ENCODE measurements at places on chromosomes 3 and 15.

DNA sequence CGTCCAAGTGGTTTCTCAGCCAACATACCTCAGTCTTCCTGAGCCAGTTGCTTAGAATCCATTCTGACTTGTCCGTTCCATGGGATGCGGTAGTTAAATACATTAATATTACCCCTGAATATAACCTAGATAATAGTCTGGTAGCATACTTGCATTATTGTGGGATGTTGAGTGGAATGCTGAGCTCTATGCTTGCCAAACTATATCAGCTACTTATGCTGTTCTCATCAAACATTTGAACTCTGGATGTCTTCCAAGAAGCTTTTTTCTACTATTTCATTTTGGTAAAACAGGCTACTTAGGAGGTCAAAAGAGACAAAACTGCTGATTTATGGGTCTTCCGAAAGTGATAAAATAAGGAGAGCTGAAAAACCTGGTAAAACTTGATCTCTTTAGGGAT lies 429.5 kb downstream of the NAALADL2 start:
- DNase-seq, result no peak

GRCh38 chr3:113092746-113093145 lies 102.0 kb downstream of the GTPBP8 start:
- no peak for DNase-seq

DNA sequence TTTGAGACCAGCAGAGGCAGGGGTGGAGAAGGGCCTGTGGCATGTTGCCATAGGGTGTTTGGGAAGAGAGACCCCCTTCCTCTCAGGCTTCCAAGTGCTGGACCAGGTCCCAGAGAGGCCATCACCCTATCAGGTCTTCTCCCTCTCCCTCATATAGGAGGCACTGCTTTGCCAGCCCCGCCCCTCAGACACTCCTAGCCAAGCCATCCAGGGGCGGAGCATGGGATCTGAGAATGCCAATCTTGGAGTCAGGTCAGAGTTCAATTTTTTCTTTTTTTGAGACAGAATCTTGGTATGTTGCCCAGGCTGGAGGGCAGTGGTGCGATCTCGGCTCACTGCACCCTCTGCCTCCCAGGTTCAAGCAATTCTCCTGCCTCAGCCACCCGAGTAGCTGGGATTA lies 32.7 kb downstream of the CRABP1 start:
- DNase-seq, result no peak

DNA sequence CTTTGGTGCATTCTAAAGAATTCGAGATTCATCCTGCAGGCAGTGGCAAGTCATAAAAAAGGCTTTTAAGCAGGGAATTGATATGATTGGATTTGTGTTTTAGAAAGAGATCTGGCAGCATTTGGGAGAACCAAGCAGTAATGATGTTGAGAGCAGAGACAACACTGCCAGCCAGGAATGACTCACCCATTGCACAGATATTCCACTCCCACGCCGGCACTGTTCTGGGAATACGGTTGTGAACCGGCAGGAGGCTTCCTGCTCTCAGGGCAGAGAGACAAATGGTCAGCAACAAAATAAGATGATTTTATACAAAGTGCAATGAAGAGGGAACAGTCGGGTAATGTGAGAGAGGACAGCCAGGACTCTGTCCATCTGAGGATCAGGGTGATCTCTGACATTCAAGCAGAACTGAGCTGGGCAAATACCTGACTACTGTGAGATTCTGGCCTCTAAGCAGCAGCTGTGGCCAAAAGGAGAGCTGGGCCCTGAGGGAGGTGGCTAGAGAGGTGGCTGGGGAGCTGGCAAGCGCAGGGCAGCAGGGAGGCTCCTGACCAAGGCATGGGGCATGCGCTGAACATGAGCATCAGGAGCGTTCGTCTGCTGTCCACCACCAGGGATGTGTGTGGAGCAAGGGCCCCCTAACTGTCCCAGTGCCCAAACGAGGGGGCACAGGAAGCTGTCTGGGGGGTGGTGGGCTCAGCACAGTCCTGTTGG lies 56.1 kb upstream of the PLXNA1 start:
- no peak for DNase-seq

DNA sequence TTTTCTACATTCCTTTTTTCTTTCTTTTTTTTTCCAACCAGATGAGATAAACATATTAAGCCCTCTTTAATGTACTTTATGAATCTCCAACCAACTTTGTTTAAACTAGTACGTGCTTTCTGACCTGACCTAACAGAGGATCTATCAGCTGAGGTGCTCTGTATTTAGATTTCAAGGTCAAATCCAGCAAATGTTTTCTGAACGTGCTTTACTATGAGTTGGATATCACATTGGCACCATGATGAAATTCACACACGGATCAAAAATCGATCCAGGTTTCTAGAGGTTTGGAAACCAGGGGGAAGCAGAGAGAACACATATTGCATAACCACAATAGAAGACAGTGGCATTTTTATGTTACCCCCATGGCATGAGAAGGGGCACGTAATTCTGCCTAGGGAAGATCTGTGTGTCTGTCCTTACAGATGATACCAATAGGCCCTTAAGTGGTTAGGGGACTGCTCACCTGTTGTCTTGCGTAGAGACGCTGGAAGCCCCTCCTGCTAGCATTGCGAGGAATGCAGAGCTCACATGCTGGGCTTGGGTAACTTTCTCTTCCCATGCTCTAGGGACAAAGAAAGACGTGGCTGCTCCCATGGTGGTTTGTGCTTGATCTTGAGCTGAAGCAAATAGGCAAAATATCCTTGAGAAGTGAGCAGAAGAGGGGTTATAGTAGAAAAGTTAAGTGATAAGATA lies 59.3 kb upstream of the ABHD10 start:
- DNase-seq, result no peak

DNA sequence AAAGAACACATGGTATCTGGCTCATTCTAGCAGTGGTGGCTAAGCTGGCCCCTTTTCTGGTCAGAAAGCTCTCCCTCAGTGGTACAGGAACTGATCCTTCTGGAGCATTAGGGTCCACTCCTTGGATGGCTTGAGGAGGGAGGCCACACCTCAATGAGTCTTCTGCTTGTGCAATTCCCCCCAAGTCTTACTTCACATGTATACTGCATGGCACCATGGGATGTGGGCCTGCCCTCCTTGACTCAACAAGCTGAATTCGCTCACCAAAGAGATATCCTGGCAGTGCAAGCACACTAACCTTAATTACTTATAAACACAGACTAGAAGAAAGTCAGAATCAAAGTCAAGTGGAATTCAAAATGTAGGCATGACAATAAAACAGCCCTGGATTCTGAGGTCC lies 133.8 kb upstream of the SLC2A2 start:
- DNase-seq, result no peak

DNA sequence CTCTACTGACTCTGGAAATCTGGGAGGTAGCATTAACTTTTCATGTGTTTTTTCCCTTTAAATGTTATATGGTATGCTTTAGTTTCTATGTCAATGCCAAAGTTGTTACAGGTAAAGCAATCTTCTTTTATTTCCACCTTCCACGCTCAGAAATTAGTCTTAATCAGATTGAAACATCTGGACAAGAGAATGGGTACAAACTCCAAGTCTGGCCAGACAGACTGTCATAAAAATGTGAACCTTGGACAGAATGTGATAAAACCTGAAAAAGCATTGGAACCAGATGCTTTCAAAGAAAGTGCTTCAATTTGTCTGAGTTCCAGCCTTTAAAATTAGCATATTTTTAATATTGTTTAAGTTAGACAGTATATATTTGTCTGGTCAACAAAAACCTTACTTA lies 110.7 kb upstream of the P2RY1 start:
- no peak for DNase-seq

- DNase-seq, result no peak
Measured at GRCh38 chr15:101306341-101307047, 11.4 kb upstream of the SNRPA1 start.

GRCh38 chr3:167302678-167303077 lies 77.4 kb downstream of the ZBBX start:
- DNase-seq, result no peak

DNA sequence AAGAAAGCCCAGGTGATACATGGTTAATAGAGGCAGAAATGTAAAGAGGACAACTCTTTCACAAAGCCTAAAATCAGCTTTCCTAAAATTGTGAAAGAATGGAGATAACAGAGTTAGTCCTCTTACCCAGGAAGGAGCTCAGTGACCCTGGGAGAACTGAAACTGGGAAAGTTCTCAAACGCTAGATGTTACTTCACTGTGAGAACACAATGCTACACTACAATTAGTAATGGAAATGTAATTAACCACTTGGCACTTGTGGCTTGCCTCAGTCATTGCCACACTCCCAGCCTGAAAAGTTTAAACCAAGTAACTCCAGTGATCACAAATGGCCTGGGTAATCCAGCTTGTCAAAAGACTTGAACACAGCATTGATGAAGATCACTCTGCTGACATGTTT lies 102.7 kb upstream of the FGF7 start:
- no peak for DNase-seq

DNA sequence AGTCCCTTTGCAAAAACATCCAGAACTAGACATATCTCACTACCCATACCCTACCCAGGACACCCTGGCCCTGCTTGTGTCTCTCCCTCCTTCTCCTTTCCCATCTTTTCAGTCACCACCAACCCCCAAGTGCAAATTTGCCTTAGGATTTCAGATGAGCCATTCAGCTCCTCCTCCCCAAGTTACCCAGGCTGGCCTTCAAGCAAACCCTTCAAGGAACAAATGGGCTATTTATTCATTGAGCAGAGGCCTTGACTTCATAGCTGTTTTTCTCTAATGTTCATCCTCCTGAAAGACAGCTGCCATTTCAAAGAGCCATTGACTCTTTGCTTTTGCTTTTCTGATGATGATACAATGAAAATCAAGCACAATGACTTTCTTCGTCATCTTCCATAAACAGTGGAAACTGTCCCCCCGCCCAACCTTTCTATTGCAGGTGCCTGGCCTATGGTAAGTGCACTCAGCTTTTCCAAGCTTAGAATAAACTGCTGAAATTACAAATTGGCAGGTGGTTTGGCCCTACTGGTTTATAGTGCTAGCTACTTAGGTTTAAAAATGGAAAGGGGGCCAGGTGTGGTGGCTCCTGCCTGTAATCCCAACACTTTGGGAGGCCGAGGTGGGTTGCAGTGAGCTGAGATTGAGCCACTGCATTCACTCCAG lies 26.1 kb upstream of the KLHL6 start:
- no peak for DNase-seq

GRCh38 chr3:109784852-109785631 lies 447.7 kb upstream of the DPPA4 start:
- DNase-seq, result no peak

DNA sequence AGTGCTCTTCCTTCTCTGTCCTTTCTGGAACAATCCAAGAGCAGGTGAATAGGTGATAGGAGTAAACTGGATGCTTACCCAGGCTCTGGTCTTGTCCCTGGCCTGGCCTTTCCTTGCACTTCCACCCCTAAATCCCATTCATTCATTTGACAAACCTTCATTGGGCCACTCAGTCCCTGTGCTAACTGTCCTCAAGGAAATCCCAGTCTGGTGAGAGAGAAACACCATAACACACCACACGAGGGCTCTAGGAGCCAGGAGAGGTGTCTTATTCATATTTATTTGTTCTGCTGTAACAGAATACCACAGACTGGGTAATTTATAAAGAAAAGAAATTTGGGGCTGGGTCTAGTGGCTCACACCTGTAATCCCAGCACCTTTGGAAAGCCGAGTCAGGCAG lies 22.8 kb downstream of the EFCC1 start:
- no peak for DNase-seq

GRCh38 chr15:68666812-68667450 lies 88.1 kb downstream of the CORO2B start:
- DNase-seq, result no peak

DNA sequence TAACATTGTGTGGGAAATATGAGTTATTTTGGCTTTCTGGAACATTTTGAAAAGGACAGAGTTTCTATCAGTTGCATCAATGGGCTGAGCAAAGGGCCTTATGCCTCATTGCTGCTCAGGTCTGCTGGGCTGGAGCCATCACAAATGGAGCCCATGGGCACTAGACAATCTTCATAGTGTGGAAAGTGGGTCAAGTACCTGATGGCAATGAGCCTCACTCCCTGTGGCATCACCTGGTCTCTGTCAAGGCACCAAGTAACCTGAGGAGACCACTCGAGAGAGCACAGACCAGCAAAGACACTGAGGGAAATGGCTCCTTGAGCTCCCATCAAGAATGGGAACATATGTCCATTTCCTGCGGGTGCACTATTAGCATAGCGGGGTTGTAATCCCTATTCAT lies 96.7 kb upstream of the PPP2R3A start:
- DNase-seq, result no peak

DNA sequence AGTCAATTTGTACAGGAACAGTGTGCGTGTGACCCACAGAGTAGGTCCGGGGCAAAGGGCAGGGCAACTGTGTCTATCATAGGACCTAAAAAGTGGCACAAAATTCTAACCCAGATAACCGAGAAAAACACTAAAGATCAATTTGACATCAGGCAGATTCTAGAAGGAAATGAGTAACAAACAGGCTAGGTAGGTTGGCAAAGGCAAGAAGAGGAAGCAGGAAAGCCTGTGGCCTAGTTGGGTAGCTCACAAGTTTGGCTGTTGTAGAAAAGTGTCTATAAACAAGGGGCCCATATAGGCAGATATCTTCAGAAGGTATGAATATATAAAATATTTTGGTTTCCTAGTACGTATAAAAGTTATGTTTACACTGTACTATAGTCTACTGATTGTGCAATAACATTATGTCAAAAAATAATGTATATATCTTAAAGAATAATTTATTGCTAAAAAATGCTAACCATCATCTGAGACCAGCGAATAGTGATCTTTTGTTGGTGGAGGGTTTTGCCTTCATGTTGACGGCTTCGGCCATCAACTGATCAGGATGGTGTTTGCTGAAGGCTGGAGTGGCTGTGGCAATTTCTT lies 13.3 kb upstream of the OR5K1 start:
- DNase-seq, result no peak

DNA sequence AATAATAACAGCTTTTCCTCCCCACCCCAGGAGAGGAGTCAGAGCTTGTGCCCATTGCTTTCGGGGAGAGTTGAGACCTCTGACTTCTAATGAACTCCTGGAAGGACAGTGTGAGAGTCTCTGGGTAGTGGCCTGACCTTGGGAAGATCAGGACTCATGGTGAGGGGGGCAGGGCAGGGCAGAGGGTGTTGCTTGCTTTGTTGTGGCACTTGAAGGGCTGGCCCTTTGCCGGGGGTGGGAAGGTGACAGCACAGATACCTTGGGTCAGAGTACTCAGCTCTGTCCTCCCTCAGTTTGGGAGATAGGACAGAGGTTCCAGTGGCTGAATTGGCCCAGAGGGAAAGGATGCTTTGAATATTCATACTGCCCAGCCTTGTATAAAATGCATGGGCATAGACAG lies 15.8 kb downstream of the RBP2 start:
- DNase-seq, result no peak

- DNase-seq, result no peak
Measured at GRCh38 chr3:24530471-24530870, 35.8 kb upstream of the THRB start.

DNA sequence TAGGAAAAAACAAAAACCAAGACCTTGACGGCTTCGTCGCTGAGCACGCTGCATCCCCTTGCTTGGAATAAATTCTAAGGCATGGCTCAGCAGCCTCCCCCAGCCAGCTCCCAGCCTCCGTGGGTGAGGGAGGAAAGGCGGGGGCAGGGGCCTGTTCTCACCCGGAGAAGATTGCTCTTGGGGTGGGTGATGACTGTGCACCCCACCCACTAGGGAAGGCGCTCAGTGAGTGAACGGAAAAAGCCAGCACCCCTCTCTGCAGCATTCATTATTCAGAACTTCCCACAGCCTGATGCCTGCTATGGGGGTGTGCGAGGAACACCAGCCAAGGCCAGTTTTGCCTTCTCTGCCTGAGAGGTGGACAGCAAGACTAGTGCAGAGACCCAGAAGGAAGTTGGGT lies 19.3 kb upstream of the NTRK3 start:
- DNase-seq, result no peak

GRCh38 chr3:171184372-171184771 lies 157.9 kb upstream of the SLC2A2 start:
- DNase-seq, result no peak

- no peak for DNase-seq
Measured at GRCh38 chr3:173986861-173987410, 589.4 kb downstream of the NLGN1 start.
